Neuronal stem cell (in vitro differentiated cells): ENCODE measurements at places on chromosomes 5 and 9.

- no peak for DNase-seq
These were observed 5.4 kb downstream of the ATP10B start for GRCh38 chr5:160846642-160847041.

DNA sequence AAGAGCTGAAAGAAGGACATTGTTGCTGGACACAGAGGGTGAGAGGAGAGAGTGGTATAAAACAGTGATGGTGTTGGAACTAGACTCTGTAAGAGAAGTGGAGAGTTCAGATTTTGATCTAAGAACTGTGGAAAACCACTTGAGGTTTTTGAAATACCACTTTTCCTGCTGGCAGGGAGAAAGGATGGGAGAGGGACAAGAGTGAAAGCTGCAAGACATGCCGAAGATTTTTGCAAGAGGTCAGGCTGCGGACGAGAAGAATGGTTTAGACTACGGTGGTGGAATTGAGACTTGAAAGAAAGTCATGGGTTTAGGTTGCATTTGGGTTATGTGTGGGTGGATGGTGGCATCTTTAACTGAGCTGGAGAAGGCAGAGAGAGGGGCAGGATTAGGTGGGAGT is 202.2 kb upstream of the RPS23 start:
- no peak for DNase-seq

DNA sequence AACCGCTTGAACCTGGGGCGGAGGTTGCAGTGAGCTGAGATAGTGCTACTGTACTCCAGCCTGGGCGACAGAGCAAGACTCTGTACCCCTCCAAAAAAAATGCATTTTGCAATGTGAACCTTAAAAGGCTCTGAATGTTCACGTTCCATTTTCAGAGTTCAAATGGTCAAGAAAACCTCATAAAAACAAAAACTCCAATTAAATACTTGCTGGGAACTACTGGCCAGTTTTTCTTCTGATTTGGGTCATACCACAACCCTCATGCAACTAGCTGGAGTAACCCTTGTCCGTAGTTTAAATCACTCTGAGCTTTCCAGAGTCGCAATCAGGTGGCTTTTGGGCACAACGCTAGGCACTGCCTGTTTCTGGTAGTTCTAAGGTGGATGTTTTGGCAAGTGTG is 2.3 kb upstream of the OTULINL start:
- no peak for DNase-seq

DNA sequence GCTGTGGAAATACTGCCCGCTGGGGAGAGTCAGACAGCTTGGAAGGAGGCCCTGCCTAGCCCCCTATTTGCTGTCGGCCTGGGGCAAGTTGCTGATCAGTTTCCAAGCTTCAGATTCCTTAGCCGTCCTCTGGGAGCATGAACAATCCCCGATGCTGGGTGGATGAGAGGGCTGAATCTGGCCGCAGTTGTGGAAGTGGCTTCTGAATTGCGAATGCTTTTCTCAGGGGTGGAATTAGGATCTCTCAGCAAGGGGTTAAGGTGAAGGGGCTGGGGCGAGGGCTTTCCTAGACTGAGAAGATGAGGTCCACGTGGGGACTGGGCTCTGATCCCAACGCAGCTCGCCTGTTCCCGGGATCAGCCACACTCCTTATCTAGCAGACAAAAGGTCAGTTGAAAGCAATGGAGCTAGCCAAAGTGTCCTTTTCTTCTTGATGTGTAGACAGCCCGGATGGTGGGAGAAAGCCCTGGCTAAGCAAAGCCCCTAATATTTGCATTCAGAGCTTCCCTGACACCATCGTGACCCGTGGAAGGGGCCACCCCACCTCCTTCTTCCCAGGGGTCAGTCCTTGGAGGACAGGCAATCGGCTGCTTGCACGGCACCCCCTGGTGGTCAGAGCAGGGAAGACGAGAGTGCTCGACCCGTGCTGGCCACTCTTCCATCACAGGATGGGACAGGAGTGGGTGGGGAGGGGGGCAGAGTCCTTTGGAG is 54.9 kb downstream of the COL15A1 start:
- peak; percentile 62 for DNase-seq

DNA sequence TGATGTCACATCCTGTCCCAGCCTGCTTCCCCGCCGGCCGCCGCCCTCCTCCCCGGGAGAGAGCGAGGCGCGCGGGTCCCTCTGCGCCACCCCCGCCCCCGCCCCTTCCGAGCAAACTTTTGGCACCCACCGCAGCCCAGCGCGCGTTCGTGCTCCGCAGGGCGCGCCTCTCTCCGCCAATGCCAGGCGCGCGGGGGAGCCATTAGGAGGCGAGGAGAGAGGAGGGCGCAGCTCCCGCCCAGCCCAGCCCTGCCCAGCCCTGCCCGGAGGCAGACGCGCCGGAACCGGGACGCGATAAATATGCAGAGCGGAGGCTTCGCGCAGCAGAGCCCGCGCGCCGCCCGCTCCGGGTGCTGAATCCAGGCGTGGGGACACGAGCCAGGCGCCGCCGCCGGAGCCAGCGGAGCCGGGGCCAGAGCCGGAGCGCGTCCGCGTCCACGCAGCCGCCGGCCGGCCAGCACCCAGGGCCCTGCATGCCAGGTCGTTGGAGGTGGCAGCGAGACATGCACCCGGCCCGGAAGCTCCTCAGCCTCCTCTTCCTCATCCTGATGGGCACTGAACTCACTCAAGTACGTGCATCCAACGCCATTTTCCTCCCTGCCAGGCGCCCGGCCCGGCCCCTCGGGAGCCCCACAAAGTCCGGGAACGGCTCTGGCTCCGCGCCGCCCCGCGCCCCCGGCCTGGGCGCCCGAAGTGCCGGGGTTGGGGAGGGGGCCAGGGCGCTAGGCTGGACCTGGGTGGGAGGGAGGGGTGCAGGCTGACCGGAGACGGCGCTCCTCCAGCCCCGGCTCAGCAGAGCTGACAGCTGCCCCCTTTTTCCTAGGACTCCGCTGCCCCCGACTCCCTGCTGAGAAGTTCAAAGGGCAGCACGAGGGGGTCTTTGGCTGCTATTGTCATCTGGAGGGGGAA is 12.0 kb upstream of the OLFM1 start:
- DNase-seq, result no peak

DNA sequence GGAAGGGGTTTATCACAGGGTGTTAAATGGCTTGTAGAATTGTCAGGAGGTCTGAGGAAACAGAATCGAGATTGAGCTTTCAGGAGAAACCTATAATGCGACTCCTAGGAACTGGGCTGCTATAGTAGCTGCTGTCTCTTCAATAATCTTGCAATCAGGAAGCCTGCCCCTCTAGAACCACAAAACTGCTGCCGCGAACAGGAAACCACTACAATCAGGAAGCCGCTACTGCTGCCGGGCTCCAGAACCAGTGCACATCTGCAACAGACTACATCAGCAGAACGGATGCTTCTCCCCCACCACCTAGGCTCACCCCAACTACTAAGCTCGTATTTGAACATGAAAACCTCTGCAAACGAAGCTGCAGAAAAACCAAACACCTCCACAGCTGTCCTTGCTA is 31.6 kb downstream of the TNFSF8 start:
- no peak for DNase-seq
